Activated naive CD8-positive, alpha-beta T cell treated with anti-CD3 and anti-CD28 coated beads for 36 hours (primary cell): ENCODE measurements at places on chromosomes 7 and 10.

DNA sequence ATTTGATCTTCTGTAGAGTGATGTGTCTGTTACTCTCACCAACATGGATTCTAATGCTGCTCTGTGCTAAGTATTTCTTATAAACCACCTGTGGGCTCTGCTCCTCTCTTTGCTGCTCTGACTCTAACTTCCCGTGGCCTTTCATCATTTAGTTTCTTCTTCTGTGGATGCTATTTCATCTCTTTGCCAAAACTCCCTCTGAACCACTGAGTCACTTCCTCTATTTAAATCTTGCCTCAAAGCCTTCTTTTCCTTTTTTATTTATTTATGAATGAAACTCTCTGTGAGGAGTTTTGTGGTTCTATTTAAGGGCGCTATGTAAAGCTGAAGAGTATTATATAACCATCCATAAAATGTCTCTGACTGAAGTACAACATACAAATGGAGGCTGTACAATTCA is 538.5 kb downstream of the SUGCT start:
- peak; percentile 1 for DNase-seq

DNA sequence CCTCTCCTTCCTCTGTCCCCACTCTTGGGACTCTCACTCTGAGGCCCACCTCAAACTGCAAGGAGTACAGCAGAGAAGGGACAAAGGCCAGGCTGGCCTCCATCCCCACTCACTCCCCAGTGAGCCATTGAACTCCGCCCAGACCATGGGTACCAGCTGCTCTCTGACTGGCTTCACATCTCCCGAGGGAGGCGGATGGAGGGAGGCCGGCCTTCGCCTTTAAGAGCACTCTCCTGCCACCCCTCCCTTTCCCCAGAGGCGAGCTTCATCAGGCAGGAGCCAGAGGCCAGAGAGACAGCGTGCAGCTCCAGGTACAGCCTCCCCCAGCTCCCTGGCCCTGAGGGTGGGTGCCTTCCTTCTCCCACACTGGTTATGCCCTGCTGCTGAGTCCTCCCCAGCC is 1.8 kb upstream of the LDB3 start:
- no peak for DNase-seq

DNA sequence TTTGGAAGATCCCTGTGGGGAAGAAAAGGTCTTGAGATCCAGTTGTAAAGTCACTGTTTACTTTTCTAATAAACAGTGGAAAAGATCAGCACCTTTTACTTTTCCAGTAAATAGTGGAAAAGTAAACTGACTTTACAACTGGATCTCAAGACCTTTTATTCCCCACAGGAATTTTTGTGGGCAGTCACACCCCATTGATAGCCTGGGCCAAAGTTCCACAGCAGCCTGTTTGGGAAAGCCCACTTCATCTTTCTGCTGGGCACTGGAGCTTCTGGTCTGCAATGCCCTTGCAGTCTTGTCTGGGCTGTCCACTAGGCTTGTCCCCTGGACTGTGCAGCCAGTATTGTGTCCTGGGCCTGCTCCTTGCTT is 50.2 kb downstream of the ADCY1 start:
- no peak for DNase-seq

DNA sequence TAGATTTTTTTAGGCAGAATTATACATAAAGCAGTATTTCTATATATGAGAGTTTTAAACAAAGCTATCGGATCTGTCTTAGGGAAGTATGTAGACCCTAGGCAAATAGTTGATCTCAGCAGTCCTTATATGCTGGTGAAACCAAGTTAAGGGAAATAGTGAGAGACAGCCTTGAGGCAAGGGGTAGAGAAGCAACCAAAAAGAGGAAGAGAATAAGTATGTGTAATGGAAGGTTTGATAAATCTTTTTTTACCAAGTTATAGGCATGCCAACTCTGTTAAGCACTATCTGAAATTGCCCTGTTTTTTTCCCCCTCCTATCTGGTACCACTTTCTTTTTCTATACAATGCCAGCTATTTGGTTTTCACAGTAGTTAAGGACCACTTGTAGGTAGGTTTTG is 19.9 kb downstream of the SPAG6 start:
- DNase-seq: no peak

GRCh38 chr10:97708976-97709946 is 4.3 kb upstream of the MARVELD1 start:
- DNase-seq: no peak

DNA sequence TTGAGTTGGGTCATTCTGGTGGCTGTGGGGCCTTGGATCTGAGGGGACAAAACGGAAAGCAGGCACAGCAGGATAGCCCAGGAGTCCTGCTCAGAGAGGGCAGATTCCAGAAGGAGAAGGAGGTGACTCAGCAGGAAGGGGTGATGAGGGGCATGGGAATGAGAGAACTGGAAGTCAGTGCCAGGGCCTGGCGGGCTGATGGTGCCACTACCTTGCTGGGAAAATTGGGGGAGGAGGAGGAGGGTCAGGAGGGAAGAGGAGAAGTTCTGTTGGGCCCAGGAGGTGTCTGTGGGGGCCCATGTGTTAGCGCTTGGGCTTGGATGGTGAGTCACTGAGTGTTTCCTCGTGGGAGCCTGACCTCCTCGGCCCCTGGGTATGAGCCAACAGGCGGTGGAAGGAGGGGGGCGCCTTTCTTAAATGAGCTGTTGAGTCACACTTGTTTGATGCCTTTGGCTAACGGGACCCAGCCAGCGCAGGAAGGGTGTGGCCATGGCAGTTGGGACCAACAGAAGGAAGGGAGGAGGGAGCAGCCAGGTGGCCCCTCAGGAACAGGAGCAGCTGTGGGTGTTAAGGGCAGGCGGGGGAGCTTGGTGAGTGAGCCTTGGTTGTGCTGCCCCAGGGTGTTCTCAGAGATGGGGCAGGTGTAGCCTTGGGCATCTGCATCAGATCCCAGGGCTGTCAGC is 130.0 kb upstream of the BTBD16 start:
- DNase-seq: no peak

GRCh38 chr7:133761443-133761842 is 365.7 kb upstream of the LRGUK start:
- DNase-seq: no peak

- DNase-seq: peak; percentile 77
Observed at GRCh38 chr7:151168003-151168786, 701 bp upstream of the GBX1 start.

GRCh38 chr10:15585303-15585715 is 134.4 kb downstream of the ITGA8 start:
- DNase-seq: peak; percentile 37

DNA sequence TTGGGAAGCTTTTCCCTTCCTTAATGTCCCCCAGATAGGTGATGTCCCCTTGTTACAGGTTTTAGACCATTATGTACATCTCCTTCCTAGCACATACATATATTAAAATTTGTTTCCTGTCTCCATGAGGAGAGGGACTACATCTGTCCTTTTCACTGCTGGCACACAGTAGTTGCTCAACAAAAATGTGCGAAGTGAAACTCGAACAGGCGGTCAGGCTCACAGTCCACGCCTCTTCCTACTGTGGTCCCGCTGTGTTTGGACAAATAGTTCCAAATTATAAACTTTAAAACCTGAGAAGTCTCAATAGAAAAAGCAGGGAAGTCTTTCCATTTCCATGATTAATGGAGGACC is 1.2 kb upstream of the HHEX start:
- no peak for DNase-seq

- no peak for DNase-seq
Observed at GRCh38 chr7:50190776-50191175, 97.7 kb upstream of the ZPBP start.

DNA sequence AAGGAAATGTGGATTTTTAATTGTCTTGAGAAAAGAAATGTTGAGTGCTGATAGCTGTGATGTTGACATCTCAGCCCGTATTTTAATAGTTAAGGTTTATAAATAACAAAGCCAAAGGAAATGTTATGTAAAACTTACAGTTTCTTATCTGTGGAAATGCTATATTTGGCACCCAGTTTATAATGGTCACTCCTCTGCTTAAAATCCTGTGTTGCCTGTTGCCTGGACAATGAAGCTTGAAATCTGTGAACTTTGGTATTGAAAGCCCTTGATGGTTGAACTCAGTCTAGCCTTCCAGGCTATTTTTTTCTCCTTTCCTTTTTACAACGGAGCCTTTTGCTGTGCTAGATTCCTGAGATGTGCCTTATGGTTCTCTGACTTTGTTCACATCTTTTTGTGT is 46.5 kb downstream of the MCU start:
- DNase-seq: no peak

DNA sequence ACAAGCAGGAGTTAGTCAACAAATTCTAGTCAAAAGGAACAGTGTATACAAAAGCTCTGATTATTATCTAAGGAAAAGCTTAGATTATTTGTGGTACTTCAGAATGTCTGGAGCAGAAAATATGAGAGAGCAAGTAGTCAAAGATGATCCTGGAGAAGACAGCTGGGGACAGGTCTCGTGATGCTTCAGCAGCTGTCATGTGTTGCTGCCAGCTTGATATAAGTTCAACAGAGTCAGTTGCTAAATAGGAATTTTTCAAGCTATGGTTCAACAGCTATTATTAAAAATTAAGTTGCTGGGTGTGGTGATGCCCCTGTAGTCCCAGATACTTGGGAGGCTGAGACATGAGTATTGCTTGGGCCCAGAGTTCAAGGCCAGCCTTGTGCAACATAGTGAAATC is 240.0 kb upstream of the RHOBTB1 start:
- DNase-seq: no peak

- no peak for DNase-seq
Observed at GRCh38 chr7:70314221-70314620, 715.9 kb downstream of the AUTS2 start.

- no peak for DNase-seq
Observed at GRCh38 chr7:136183981-136184380, 206.8 kb upstream of the MTPN start.

DNA sequence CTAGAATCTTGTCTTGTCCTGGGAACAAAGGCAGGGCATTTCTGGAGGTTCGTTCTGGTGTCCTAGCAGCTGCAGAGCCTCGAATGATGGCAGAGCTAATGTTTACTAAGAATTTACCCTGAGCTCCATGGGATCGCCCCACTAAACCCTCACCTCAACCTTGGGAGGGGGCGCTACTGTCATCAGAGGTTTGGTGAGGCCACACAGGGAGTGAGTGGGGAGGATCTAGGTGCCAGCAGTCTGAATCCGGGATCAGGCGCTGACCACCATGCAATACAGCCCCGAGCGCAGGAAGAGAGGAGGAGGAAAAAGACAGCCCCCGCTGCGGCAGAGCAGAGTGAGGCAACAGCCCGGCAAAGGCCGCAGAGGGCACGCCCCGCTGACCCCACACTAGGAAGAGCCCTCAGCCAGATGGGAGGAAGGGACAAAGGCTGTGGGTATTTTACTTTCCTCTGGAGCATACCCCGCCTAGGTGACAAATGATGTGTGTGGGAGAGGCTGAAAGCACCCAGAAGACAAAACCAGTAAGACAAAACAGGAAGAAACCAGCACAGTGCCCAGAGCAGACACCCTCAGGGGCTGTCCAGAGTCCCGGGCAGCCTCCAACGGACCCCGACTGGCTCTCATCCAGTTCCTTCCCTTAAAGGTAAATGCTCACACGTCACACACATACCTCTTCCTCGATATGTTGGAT is 103.5 kb downstream of the FAM53B start:
- no peak for DNase-seq

DNA sequence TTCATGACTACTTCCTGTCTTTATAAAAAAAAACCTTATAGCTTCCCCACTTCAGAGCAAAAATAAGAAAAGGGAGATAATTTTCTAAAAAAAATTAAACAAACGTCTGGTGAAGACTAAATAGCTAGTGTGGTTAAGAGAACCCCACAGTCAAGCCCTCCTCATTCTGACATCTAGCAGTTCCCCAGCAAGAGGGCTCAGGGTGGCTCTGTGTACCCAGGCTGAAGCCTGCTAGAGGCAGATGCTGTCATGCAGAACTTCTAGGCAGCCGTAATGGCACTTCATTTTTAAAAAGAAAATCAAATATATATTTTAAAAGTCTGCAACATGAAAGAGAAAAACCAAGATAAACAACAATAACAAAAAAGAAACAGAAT is 223.1 kb upstream of the KLF14 start:
- no peak for DNase-seq

DNA sequence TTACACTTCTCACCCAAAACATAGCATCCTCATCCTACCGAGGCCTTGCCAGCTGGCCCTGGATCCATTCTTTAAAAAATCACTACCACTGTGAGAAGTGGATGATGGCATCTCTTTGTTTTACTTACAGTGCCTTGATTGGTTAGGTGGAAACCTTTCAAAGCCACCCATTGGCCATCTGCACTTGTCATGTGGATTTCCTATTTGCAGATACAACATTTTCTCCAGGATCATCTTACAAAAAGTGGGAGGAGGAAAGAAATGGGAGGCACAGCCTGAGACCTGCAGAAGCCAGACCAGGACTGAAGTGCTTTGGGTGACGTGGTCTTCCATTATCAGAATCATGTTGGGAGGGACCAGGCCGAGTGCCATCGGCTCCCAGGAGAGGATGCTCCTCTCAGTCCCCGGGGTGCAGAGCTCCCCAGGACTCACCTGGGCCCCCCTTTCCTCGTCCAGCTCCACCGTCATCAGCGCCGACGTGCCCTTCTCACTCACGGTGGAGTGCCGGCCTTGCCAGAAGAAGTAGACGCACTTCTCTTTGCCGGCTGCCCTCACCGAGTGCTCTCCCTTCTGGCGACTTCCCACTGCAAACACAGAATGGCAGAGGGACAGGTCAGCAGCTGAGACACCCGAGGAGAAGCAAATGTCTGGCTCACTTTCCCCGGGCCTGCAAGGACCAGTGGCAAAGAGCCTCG is 161.2 kb downstream of the SVIL start:
- no peak for DNase-seq

GRCh38 chr7:30378275-30378674 is 93.9 kb downstream of the ZNRF2 start:
- no peak for DNase-seq

- DNase-seq: no peak
Observed at GRCh38 chr7:50594734-50595485, 29.7 kb upstream of the DDC start.

- no peak for DNase-seq
Observed at GRCh38 chr10:72524489-72524888, 101.4 kb downstream of the MICU1 start.

GRCh38 chr10:121268863-121269432 is 329.3 kb downstream of the FGFR2 start:
- no peak for DNase-seq

DNA sequence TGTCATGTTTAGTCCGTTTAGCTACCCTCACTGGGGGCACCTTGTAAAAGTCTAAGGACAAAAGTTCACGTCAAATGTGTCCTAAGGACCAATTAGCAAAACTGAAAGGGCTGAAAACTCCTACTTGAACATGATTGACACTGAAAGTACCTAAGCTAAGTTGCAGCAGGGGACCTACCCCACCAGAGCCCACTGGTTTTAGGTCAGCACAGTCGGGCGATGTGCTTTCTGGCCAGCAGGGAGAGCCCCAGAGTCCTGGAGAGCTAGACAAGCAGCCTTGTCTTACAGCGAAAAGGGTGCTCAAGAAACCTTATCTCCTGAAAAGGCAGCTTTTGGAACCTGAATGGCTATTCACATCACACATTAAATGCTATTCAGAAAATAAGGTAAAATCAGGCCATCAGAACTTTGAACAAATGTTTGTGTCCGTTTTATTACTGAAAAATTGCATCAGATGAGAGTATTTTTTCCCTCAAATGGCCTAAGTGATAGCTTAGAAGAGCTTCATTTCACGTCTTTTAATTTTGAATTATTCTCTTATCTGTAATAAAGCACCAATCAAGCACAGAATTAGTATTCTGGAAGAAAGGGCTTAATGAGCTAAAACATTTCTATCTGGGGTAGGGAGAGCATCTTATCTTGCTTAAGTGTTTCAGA is 52.2 kb upstream of the MKI67 start:
- DNase-seq: peak; percentile 45
